Fibroblast of skin of scalp (primary cell): ENCODE measurements at places on chromosomes 1 and 21.

GRCh38 chr1:234605399-234605982 is 4.5 kb downstream of the IRF2BP2 start:
- DNase-seq, result no peak

GRCh38 chr1:211210052-211210451 is 49.1 kb upstream of the RCOR3 start:
- no peak for DNase-seq

- DNase-seq, result no peak
These were observed 3.5 kb downstream of the CD164L2 start for GRCh38 chr1:27379564-27380122.

DNA sequence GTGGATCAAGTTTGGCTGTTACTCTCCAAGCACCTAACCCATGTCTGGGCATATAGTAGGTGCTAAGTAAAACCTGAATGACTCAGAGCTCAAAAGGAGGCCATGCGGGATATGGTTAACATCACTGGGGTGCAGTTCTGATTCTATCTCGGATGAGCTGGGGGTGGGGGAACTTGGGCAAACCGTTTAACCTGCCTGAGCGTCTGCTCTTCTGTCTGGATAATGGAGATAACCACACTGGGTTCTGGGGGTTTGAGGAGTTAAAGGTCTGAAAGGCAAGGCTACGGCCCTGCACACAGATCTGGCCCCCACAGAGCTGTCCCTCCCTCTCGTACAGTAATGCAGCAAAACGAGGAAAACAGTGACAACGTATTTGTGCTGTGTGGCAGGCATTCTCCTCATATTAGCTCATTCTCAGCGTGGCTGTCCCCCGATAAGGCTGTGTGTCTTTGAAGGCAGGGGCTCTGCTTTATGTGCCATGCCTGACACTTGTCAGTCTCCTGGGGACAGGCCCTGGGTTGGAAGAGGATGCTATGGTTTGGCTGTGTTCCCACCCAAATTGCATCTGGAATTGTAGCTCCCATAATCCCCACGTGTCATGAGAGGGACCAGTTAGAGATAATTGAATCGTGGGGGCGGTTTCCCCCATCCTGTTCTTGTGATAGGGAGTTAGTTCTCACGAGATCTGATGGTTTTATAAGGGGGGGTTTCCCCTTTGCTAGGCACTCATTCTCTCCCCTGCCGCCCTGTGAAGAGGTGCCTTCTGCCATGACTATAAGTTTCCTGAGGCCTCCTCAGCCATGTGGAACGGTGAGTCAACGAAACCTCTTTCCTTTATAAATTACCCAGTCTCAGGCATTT is 6.8 kb upstream of the ALDH4A1 start:
- DNase-seq, result no peak

DNA sequence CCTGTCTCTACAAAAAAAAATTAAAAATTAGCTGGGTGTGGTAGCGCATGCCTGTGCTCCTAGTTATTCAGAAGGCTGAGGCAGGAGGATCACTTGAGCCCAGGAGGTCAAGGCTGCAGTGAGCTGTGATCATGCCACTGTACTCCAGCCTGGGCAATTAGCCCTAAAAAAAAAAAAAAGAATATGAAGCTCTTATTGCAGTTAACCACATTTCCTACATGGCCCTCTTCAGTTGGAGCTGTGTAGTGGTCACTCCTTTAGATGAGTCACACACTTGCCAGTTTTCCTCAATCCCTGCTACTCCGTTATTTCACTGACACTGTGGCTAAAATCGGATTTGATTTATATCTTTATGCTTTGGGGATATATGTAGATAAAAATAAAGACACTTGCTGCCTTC is 11.8 kb downstream of the NFYC start:
- DNase-seq, result peak; percentile 65

DNA sequence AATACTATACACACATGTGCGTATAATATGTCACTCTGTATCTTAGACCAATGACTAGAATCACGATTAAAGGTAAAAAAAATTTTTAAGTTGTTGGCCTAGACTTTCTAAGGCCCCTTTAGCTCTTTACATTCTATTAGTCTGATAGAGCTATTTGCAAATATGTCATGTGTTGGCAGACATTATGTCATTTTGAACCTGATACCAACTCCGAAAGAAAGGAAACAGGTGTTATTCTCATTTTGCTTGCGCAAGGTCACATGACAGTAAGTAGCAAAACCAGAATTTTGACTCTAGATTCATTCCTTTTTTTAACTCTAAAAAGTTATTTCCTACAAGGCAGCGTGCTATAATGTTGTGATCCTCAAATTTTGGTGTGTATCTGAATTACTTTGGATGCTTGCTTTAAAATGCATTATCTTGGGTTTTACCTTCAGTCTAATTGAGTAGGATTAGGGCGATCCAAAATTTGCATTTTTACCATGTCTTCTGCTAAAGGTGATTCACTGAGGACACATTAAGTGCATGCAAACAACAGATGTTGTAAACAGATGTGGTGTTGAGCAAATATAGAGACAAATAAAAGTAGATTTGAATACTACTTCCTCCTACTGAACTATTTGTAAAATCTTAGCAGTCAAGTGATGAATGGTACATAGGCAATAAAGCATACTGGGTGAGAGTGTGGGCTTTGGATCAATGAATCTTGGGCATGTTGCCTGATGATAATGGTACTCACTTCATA is 63.5 kb upstream of the KIAA1614 start:
- DNase-seq, result no peak

- no peak for DNase-seq
These were observed 83.2 kb downstream of the RGL1 start for GRCh38 chr1:183887826-183888819.

DNA sequence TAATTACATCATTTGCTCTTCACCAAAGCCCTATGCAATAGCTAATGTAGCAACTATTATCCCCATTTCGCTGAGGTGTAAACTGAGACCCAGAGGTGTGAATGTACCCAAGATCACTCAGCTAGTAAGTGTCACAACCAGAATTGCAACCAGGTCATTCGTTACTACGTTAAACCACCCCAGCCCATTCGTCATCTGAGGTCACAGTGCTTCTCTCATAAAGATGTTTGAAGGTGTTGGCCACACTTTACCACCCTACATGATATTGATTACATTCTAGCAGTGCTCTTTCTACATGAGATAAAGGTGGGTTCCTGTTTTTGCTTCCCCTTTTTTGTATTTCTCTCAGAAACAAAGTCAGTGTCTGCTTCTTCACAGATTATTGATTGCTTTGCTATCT is 195.3 kb downstream of the ZBTB18 start:
- no peak for DNase-seq

- no peak for DNase-seq
These were observed 12.4 kb downstream of the FYB2 start for GRCh38 chr1:56806804-56807203.

GRCh38 chr1:103960710-103961109 is 211.0 kb downstream of the AMY1C start:
- DNase-seq, result no peak

DNA sequence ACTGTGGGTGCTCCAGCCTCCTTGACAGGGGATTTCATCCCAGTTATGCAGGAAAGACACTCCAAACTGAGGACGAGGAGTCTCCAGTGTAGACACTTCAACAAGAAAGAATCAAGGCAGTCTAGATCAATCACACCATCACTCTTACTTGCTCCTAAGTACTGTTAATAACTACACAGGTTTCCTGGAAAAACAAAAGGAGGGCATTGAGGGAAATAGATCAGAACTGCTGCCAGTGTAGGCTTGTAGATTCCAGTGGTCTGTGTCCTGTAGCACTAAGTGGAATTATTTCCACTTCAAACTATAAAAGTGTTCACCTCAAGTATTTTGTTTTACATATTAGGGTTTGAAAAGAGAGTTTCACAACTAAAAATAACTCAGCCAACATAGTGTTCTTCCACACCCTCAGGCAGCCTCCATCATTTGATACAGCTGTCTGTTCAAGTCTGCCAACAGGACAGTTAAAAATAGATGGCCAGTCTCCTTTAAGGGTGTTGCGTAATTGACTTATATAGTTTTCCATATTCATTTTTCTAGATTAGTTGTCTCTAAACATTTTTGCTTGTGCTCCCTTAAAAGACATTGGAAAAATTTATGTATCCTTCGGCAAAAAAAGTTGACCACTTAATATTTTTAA is 32.0 kb upstream of the AGL start:
- DNase-seq, result peak; percentile 4

DNA sequence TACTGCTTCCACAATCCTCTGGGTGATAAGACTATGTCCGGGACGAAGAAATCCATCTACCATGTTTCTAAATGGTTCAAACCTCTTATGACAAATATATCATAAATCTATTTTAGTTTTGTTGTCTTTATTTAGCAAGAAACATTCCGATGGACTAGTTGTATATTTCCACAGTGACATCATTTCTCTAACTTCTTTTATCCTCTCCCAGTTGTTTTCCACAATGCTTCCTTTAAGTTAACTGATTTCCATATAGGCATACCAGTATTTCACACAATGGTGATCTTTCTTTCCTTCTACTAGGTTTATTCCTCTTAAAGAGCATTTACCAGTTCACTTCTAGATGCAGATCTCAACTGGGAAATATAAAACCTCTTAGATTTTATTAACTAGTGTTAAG is 44.8 kb downstream of the USP1 start:
- peak; percentile 8 for DNase-seq

DNA sequence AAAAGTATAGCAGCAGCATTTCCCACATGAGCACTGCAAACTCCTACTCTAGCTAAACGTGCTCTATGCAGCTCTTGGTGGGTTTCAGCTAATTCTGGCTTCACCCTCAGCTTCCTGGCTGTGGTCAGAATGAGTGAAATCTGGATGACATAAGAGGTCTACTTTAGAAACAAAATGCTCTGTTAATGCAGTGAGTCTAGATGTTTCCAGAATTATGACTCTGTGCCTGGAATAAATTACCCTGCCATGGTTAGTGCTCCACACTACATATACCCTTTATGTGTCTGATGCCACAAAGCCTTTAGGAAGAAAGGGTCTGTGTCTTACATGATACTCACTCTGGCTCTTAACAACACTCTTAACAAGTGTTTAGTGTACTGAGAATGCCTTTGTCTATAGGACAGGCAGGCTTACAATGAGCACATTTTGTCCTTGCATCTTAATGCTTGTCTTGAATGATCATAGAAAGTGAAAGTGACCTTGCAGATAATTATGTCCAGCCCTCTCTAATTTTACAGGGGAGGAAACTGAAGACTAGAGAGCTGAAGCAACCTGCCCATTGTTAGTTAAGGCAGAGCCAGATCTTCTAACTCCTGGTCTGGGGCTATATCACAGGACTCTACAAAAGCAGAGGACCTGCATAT is 9.2 kb downstream of the S100A10 start:
- peak; percentile 36 for DNase-seq

DNA sequence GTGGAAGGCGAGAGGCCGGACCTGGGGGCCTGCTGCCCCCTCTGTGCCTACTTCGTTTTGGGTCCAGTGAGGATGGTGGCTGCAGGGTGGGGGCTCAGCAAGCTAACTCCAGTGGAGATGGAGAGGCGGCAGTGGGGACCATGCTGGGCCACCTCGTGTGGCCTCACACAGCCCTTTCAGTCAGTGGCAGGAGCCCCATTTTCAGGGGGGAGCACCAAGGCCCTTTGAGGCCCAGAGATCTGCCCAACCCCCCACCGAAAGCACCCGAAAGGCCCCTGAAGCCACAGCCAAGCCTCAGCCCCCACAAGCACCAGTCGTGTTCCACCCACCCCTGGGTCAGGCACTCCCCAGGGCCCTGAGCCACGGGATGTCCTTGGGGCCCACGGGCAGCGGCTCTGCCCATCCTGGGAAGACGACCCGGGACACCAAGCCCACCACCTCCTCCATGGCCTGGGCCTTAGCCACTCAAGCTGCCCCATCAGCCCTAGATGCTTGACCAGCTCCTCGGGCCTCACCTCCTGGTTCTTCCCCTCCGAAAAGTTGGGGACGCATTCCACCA is 345 bp downstream of the FTCD start:
- no peak for DNase-seq

DNA sequence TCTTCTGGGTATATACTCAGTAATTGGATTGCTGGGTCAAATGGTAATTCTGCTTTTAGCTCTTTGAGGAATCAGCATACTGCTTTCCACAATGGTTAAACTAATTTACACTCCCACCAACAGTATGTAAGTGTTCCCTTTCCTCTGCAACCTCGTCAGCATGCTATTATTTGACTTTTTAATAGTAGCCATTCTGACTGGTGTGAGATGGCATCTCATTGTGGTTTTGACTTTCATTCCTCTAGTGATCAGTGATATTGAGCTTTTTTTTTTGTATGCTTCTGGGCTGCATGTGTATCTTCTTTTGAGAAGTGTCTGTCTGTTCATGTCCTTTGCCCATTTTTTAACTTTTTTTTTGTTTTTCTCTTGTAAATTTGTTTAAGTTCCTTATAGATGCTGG is 279.4 kb downstream of the PTGER3 start:
- peak; percentile 46 for DNase-seq

GRCh38 chr1:234369784-234370183 is 3.5 kb upstream of the COA6 start:
- peak; percentile 53 for DNase-seq

- no peak for DNase-seq
These were observed 47.8 kb downstream of the PIK3CD start for GRCh38 chr1:9699361-9699760.

GRCh38 chr1:245956225-245956624 is 550.9 kb downstream of the SMYD3 start:
- DNase-seq, result no peak

GRCh38 chr1:235050911-235051360 is 77.7 kb downstream of the TOMM20 start:
- peak; percentile 58 for DNase-seq

DNA sequence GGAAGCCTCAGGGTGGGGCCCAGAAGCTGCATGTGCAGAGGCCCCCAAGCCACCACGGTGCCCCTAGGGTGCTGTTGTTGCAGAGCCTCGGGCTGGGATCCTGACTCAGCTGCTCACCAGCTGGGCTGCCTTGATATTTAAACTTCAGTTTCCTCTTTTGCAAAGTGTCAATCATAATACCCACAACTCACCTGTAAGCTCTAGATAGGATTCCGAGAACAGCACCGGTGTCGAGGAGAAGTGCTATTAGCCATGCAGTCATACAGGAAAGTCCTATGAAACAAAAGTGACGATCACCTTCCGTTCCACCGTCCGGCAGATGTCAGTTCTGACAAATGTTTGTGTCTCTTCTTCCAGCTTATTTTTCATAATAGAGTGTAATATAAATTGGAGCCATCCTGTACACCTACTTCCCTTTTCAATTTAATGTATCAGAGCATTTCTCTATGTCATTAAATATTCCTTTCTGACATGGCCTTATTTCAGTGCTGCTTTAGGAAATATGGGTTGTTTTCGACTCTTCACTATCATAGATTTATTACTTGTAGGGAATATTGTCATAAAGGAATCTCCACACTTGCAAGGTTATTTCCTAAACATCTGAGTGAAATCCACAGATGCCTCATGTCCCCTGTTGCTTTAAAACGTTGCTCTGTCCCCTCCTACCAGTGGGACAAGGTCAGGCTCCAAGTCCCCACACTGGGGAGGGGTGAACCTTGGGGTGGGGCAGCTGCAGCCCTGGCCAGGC is 100.8 kb downstream of the SIK1 start:
- no peak for DNase-seq

DNA sequence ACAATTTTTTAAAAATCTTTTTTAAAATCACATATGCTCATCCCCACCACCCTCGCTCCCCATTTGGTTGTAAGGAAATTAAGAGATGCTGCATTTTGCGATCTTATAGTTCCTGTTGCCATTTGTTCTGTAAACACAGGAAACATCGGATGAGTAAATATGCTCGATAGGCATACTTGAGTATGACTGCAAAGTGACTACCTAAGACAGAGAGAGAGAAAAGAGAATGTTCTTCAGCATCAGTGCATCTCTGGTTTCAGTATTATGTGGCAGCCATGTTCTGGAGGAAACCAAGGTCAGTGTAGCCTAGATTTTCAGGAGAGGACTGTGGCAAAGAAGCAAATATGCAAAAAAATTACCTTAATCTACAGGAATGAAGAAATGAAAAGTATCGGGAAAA is 265.5 kb upstream of the FMN2 start:
- no peak for DNase-seq

GRCh38 chr1:108961752-108962486 is 1.4 kb downstream of the CLCC1 start:
- no peak for DNase-seq
